AG08396 (cell line): ENCODE measurements at places on chromosomes 4 and X.

- no peak for DNase-seq
Observed at GRCh38 chr4:184896868-184897715, 71.3 kb upstream of the ACSL1 start.

DNA sequence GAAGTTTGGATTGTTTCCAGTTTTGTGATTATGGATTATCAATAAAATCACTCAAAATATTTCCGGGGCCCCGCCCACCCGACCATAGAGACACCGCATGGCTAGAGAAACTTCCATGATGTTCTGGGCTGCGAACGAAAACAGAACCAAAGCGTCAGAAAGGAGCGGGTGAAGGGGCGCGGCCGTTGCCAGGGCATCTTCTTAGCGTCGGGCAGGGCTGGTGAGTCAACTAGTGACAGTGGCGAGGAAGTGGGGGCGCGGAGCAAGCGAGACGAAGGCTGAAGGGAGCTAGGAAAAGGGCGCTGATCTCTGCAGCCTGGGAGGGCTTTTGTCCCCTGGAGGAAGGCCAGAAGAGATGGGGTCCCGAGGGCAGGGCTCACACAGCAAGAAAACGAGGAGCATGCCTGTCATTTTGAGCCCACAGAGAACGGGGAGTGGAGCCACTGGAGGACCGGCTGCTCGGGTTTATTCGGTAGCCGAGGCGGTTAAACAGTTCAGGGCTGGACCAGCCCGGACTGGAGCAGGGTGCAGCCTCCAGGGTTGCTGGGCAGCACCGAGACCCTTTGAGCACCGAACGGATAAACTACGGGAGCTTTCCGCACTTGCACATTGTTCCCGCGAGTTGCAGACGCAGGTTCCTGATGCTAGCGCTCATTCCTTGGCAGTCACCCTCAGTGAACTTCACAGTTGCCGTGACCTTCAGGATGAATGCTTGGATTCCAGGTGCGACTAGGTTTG is 298.1 kb upstream of the TRPC5 start:
- DNase-seq = no peak

DNA sequence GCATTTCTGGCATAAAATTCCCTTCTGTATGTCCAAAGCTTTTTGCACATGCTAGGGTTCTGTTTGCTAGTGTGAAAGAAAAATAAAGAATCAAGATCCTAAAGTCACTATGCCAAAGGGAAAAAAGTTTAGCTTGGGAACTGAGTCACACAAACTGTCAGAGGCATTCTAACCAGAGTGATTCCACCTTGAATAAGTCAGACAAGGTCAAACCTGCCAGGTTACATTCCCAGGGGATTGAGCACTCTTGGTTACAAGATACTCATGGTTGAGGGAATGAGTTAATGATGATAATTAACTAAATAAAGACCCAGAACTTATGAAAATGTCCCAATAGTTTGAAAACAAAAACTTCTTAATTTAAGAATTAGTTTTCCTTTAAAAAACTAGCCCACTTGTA is 13.7 kb upstream of the UGT2B17 start:
- no peak for DNase-seq

GRCh38 chrX:6505960-6506359 is 29.0 kb downstream of the VCX3A start:
- DNase-seq = no peak

GRCh38 chr4:87410157-87410556 is 12.2 kb upstream of the NUDT9 start:
- no peak for DNase-seq

- peak; percentile 26 for DNase-seq
Observed at GRCh38 chr4:167021545-167022155, 212.6 kb downstream of the SPOCK3 start.

DNA sequence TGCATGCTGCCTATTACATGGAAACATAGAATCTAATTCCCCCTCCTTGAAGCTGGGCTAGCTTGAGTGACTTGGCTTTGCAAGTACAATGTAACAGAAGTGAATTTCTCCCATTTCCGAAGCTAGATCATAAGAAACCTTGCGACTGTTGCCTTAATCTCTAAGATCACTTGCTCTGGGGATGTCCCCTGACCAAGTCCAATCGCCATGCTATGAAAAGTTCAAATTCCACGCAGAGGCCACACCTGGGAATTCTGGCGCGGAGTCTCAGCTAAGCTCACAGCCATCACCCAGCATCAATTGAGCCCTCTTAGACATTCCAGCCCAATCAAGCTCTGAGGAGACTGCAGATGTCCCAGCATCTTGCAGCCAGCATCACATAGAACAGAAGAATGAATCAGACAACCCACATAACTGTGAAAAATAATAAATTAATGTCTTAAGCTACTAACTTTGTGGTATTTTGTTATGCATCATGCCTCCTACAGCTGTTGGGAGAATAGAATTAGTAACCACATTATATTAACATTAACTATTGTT is 27.0 kb downstream of the GPM6A start:
- no peak for DNase-seq

- DNase-seq = no peak
Observed at GRCh38 chr4:63921561-63921960, 487.7 kb downstream of the TECRL start.

- DNase-seq = no peak
Observed at GRCh38 chrX:57651169-57651919, 28.7 kb downstream of the NLRP2B start.

DNA sequence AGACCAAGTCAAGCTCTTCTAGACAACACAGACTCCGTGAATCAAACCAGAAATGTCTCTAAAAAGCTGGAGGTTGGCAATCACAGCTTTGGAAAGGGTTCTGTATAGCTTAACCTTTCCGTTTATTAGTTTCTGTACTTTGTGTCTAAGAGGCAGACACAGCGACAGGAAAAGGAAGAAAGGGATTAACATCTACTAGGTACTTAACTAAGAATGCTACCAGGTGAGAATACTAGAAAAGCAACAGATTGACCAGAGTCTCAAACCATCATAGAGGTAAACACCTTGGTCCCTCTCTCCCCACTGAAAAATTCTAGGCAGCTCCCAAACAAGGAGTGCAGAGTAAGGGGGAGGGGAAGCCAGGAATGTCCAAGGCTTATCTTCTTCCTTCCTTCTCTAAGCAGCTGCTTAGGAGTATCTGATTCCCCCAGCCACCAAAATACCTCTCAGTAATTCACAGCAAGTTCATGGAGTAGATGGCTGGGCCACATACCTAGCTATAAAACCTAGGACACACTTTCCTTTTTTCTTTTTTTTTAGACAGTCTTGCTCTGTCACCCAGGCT is 80.8 kb downstream of the APBB2 start:
- DNase-seq = no peak

- no peak for DNase-seq
Observed at GRCh38 chr4:7708981-7709380, 230.7 kb downstream of the AFAP1 start.

- no peak for DNase-seq
Observed at GRCh38 chrX:118506805-118507480, 11.3 kb downstream of the DOCK11 start.

DNA sequence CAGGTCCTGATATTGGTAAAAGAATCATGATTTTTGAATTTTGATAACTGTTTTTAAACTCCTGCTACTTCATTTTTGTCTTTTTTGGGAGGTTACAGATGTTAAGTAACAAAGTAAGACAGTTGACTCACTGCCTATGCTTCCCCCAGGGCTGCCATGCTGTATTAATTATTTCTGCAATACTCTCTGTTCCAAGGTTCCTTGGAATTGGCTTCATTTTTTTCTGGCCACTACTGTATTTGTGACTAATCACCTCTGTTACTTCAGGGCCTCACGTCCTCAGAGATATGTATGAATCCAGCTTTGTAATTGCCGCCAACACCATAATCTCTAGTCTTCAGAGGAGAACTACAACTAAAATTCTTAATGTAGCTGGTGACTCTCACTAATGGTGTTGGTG is 1729.3 kb downstream of the C4orf33 start:
- no peak for DNase-seq

GRCh38 chr4:86432559-86433134 is 72.8 kb upstream of the MAPK10 start:
- no peak for DNase-seq

DNA sequence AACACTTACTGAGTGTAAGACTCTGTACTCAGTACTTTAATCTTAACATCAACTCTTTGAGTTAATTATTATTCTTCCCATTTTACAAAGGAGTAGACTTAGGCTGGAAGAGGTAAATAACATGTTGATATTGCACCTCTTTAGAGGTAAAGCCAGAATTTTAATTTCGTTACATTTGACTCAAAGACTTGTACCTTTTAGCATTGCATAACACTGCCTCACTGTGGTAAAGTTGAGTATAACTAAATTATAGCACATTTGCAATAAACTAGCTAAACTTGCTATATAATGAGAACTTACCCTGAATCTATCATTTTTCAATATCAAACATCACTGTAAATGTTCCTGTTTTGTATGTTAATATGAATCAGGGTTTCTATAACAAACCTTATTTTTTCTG is 218.5 kb downstream of the PRR32 start:
- no peak for DNase-seq

DNA sequence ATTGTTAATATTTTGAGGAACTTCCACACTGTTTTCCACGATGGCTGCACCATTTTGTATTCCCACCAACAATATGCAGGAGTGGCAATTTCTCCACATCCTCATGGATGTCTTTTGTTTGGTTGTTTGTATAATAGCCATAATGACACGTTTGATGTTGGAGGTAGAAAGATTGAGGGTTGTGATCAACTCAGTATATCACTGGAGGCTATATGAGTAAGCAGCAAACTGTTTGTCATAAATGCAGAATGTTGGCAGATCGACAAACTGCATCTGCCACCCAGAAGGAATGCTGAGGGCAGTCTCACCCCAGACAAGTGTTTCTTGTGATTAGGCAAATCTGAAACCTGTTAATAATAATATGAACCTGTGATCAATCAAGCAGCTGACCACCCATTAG is 243.9 kb upstream of the WDFY3 start:
- DNase-seq = no peak

DNA sequence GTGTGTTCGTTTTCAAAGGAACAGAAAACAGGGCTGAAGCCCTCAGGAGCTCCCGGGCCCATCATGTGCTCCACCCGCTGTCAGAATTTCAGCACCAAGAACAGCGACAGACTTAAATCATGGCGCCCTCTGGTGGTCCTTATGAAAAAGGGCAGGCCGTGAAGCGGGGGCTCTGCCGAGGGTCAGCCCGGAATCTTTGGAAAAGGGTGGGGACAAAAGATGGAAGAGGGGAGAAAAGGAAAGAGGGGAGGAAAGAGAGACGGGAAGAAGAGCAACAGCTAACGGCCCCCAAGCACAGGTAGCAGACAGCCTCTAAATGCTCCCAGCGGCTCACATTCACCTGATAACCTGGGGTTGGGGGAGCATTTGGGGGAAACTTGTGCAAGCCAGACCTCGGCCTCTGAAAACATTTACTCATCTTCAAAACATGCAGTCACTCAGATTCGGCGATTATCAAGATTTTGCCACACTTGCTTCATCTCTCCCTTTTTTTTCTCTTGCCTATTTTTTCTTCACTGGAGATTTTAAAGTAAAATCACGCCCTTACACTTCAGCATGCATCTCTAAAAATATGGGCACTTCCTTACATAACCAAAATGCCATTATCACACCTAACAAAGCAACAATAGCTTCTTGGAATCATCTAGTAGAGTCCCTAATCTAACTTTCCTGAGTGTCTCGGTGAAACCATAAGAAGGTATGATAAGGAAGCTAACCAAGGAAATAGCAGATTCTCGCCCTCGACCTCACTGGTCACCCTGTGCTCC is 28.1 kb upstream of the MAN2B2 start:
- DNase-seq = peak; percentile 81

GRCh38 chr4:123862812-123863211 is 466.2 kb downstream of the SPRY1 start:
- no peak for DNase-seq

- no peak for DNase-seq
Observed at GRCh38 chr4:20483416-20483815, 216.8 kb upstream of the PACRGL start.

DNA sequence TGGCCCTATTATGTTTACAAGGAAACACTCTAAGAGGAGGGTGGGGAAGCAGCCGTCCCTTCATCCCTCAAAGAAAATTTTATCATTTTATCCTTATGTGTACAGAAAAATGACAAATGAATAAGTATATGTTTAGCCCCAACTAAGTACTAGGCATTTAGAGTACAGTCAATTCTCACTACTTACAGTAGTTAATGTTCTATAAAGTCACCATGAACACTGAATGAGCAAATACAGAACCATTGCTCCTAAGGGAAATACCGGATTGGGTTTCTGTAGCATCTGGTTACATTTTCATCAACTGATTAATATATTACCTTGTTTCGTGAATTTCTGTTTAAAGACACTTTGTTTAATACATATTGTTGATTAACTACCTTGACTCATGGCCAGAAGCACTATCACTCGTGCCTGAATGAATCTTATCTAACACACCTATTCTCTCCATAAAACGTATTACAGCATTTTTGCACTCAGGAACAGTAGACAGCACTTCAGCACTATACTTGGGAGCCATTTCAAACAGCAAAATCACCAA is 109.3 kb downstream of the ASB9 start:
- no peak for DNase-seq

DNA sequence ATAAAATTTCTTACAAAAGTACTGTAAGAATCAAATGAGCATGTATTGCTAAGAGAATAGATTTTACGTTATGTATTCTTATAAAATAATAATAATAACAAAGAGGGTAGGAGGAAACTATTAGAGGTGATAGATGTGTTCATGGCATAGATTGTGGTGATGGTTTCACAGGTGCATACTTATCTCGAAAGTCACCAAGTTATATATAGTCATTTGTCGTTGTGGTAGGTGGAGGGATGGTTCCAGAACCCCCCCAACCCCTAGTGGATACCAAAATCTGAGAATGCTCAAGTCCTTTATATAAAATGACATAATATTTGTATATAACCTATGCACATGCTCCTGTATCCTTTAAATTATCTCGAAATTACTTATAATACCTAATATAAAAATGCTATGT is 36.7 kb upstream of the H2AZ1 start:
- no peak for DNase-seq

- no peak for DNase-seq
Observed at GRCh38 chrX:11386812-11387211, 93.6 kb downstream of the AMELX start.

DNA sequence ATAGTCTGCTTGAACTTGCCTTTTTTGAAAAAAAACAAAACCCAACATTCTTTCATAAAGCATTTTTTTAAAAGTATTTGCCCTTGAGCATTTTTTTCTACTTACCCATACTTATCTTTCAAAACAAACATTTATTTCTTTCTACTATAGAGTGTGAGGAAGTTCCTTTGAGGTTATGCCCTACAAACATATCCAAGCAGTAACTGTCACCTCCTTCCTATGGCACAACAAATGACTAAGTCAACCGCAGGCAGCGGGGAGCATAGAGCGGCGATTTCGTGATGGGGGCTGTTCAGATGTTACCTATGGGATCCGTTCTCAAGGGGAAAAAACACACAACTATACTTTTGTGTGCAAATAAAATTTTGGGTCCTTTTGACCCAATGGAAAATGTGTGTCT is 19.4 kb downstream of the SPRY1 start:
- peak; percentile 25 for DNase-seq

GRCh38 chr4:109979920-109980717 is 67.4 kb downstream of the EGF start:
- DNase-seq = peak; percentile 10
